ENCODE measurements at places on chromosomes 1 and 21.

- peak; percentile 14 for DNase-seq
These were observed 51.7 kb upstream of the ACADM start for GRCh38 chr1:75672528-75673393.

DNA sequence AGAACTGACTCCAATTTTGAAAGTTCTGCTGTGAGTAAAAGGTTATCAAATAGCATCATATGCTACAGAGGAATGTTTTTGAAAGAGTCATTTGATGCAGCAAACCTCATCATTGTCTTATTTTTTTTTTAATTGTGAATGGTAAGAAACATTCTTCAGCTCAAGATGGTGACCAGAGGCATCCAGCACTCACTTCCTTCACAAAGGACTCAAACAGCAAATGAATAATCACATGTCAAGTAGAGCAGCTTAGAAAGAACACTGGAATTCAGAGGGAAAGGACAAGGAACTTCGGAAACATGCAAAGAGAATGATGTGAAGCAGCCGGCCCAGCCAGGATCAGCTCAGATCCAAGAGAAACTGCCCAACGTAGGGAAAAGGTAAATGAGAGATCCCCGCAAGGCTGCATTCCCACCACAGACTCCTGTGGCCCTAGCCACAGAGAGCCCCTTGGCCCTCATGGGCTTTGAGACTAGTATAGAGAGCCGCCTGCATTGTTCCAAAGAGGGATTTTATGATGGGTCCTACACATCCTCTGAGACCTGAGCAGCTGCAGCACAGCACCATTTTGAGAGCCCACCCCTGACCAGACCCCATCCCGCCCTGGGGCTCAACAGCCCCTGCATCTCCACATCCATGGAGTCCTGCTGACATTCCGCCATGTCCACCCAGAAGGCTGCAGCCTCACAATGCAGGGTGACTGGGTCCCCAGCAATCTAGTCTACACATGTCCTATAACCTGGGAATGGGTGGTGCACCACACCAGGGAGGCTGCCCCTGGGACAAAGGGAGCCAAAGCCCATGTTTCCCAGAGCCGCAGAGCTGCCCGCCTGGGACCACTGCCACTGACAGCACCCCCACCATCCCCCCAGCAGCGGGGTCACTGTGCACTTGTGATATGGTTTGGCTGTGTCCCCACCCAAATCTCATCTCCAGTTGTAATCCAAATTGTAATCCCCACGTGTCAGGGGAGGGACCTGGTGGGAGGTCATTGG, 21.2 kb upstream of the UTS2 start:
- DNase-seq = no peak

DNA sequence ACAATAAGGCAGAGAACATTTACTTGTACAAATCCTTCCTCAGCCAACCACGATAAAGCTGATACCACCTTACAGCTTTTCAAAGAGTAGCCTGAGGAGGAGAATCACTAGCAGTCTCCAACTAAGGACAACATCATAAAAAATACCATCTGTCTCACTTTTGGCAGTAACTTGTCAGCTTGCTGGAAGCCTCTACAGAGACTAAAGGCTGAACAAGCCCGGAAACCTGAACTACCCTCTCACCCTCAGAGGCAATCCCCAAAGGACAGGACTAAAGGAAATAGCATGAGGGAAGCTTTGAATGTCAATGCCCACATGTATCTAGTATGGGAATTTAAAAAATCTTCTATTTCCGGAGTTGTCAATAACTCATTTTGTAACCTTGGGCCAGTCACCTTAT, 10.6 kb downstream of the SRSF4 start:
- DNase-seq = no peak

- DNase-seq = no peak
These were observed 14.7 kb downstream of the PROX1 start for GRCh38 chr1:214002472-214002871.

DNA sequence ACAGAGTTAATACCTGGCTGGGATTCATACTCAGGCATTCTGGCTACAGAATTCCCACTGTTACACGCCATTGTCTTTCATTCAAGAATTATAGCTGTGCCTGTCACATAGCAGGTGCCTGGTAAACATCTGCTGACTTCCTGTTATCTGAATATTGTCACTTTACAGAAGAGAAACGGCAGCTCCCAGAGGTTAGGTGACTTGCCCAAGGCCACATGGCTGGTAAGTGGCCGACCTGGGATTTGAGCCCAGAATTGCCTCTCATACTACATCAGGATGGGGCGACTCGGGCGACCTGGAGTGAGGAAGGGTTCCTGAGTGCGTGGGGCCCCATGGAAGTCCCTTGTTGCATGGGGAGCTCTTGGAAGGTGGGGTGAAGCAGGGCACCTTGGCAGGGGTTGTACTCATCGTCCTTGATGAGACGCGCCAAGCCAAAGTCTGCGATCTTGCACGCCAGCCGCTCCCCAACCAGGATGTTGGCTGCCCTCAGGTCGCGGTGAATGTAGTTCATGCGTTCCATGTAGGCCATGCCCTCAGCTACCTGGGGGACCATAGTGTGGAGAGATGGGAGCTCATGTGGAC, 10.2 kb upstream of the AHDC1 start:
- DNase-seq = no peak

GRCh38 chr1:196951711-196952394, 8.3 kb downstream of the CFHR2 start:
- DNase-seq = no peak

DNA sequence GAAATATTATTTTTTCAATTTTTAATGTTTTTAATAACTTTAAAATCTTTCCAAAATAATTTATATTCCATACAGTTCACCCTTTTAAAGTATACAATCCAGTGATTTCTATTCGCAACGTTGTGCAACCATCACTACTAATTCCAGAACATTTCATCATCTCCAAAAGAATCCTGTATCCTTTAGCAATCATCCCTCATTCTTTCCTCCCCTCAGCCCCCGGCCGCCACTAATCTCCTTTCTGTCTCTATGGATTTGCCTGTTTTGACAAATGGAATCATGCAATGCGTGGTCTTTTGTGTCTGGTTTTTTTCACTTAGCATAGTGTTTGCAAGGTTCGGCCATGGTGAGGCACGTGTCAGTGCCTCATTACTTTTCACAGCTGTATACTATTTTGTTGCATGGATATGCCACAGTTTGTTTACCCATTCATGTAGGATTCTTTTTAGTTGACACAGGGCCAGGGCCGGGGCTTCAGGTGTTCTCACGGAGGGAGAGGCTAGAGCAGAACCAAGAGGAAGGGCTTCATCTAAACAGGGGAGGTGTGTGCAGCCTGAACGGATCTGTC, 40.6 kb upstream of the ZBTB40 start:
- no peak for DNase-seq

DNA sequence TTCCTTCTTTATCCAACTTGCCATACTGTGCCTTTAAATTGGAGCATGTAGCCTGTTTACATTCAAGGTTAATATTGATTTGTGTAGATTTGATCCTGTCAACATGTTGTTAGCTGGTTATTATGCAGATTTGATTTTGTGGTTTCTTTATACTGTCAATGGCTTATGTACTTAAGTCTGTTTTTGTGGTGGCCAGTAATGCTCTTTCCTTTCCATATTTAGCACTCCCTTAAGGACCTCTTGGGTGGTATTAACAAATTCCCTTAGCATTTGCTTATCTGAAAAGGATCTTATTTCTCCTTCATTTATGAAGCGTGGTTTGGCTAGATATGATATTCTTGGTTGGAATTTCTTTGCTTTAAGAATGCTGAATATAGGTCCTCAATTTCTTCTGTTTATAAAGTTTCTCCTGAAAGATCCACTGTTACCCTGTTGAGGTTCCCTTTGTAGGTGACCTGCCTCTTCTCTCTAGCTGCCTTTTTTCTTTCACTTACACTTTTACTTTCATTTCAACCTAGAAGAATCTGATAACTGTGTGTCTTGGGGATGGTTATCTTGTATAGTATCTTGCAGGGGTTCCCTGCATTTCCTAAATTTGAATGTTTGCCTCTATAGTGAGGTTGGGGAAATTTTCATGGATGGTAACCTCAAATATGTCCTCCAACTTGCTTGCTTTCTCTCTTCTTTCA, 86.9 kb upstream of the NEGR1 start:
- no peak for DNase-seq

- no peak for DNase-seq
These were observed 32.6 kb upstream of the SPOCD1 start for GRCh38 chr1:31848381-31848897.

GRCh38 chr1:86788300-86789206, 84.2 kb downstream of the SH3GLB1 start:
- no peak for DNase-seq

GRCh38 chr1:86140281-86140880, 16.2 kb downstream of the COL24A1 start:
- DNase-seq = no peak

- no peak for DNase-seq
These were observed 25.2 kb downstream of the NOS1AP start for GRCh38 chr1:162094723-162095122.

DNA sequence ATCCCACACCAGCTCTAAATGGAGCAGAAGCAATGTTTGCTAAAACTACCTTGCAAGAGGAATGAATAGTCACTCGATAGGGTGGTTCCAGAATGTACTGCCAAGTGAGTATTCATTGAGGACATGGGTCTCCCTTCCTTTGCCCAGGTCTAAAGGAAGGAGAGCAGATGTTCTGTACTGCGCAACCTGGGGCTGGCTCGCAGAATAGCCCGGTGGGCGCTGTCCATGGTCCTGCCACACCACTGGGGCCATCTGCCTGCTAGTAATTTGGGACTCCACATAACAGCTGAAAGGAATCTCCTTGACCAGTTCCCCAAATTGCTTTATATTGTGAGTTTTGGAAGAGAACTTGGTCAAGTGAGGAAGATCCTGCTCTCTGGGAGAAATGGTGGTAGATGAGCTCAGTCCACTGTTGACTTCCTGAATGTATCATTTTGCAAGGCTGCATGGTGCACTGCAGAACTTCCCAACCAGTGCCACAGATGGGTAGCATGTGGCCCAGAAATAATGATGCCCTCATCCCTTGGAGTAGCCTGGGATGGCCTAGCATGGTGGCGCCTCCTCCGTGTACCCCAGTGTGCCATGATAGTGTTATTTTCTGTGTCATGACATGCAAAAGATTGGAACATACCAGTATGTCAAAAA, 5.7 kb downstream of the SLC6A17 start:
- peak; percentile 32 for DNase-seq

- no peak for DNase-seq
These were observed 105.0 kb downstream of the COP1 start for GRCh38 chr1:176101951-176102642.
